Left ventricle myocardium inferior (tissue), 1 donor: ENCODE measurements at places on chromosomes 4 and X. TPM values are rescaled to one million over a fixed set of nuclear protein-coding genes. Genes with fewer than 3 reads are reported as not detected.

Gene CLGN
- total RNA-seq = 47.0 TPM

Gene SULT1B1
- 1.1 TPM for total RNA-seq

Gene HSPA4L
- 16.1 TPM for total RNA-seq

Gene HMX1
- total RNA-seq = not detected

Gene SYNPO2
- 239 TPM for total RNA-seq

Gene NRK
- total RNA-seq = 2.7 TPM

Gene ARR3
- total RNA-seq = not detected

Gene CENPVL1
- total RNA-seq = not detected

Gene PABPC4L
- total RNA-seq = 0.66 TPM

Gene CENPI
- total RNA-seq = 0.27 TPM

Gene ARSJ
- total RNA-seq = 1.2 TPM

Gene PABPC1L2B
- total RNA-seq = not detected

Gene PGAM4
- total RNA-seq = not detected

Gene ADAM29
- total RNA-seq = not detected

Gene HELT
- total RNA-seq = not detected

Gene FRAS1
- total RNA-seq = 1.4 TPM

Gene SLC10A3
- 10.4 TPM for total RNA-seq

Gene FGFBP2
- total RNA-seq = 1.2 TPM

Gene ATP2B3
- total RNA-seq = not detected

Gene MBNL3
- total RNA-seq = 38.5 TPM
